ENCODE measurements at places on chromosomes 4 and X.

DNA sequence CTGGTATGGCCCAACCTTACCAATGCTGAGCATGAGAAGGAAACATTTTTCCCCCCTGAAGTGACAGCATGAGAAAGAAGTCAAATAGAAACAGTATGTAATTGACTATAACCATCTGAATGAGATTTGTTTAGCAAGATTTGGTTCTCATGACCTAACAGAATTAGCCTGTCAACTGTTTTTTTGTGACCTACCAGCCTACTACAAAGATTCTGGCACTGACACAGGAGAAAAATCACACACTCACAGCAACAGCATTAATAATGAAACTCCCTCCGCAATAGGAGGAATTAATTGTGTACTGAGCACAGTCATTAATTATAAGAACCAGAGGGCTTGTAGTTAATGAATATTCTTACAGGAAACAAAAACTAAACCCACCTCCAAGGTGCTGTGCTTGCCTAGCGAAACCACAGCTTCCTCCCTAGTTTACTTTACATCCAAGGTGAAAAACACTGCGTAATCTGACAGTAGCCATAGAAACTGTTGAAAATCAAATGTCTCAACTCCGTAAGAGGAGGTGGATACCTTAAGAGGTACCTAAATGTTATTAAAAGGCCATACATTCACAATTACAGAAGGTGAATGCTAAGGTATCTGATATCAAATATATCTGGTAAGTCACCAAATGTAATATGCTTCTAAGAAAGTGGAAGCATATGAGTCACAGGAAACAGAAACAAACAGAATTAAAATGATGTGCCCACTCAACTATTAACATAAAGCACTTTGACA lies 34.9 kb downstream of the MMRN1 start:
- H3K36me3 ChIP-seq: no peaks in the 10 kb centered on the region
- peaks cover 9% of the 10 kb centered on the region for H3K4me1 ChIP-seq
- peak overlapping the region; percentile 42 for H3K27ac ChIP-seq
- H3K27me3 ChIP-seq: no peaks in the 10 kb centered on the region
- peak overlapping the region; percentile 38 for H3K4me3 ChIP-seq

DNA sequence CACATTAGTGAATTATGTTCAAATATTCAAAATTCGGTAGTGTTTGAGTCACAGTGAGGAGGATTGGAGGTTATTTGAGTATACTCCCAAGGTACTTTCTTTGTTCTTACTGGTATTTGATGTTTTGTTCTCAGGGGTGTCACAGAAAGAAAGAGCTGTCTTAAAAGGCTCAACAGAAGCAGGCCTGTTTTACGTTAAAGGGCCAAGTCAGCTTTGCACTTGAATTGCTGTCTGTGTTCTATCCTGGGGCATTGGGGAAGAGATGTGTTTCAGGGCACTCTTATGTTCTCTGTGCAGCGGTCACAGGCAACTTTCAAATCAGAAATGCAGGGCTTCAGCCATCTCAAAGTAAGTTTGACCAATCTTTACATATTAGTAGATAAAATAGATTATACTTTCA lies 1113.1 kb upstream of the LCORL start:
- H3K4me1 ChIP-seq: peaks cover 18% of the 10 kb centered on the region
- H3K27ac ChIP-seq: no peak overlapping the region
- H3K4me3 ChIP-seq: no peak overlapping the region
- no peaks in the 10 kb centered on the region for H3K27me3 ChIP-seq
- no peaks in the 10 kb centered on the region for H3K36me3 ChIP-seq

GRCh38 chrX:130974323-130974722 lies 71.3 kb upstream of the ENOX2 start:
- no peaks in the 10 kb centered on the region for H3K36me3 ChIP-seq
- H3K4me1 ChIP-seq: no peaks in the 10 kb centered on the region
- no peak overlapping the region for H3K27ac ChIP-seq
- no peaks in the 10 kb centered on the region for H3K27me3 ChIP-seq
- DNase-seq: no peak
- no peak overlapping the region for H3K4me3 ChIP-seq

GRCh38 chr4:47349326-47349725 lies 114.2 kb downstream of the COMMD8 start:
- H3K4me3 ChIP-seq: no peak overlapping the region
- no peak for DNase-seq
- H3K4me1 ChIP-seq: no peaks in the 10 kb centered on the region
- no peak overlapping the region for H3K27ac ChIP-seq
- H3K36me3 ChIP-seq: no peaks in the 10 kb centered on the region

DNA sequence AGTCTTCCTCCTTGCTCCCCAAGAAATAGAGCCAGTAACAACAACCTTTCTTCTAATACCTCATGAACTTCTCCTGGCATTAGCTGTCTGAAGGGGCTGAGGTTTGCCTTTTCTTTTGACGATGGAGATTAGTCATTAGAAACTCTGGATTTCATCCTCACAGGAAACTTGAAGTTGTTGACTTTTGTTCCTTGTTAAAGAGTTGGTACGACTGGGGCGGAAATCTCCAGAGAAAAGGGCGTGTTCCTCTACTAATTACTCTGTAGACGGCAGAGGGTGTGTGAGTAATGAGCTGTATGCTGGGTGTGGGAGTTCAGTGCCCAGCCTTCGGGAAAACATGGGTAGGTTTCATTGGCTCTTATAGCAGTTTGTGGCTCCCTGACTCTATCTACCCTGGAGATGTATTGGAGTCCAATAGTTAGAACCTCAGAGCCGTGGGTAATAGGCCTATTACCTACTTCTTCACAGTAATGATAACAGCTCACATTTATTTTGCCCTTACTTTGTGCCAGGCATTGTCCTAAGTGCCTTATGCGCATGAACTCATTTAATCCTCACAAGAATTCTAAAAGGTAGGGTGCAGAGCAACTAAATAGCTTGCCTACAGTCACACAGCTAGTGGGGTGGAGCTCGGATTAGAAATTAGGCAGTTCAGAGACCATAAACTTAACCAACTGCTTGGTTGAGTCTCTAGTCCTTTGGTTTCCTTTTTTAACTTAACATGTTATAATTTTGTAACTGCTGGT lies 23.4 kb downstream of the TMEM164 start:
- no peak for DNase-seq
- H3K27ac ChIP-seq: no peak overlapping the region
- H3K4me1 ChIP-seq: no peaks in the 10 kb centered on the region
- H3K36me3 ChIP-seq: no peaks in the 10 kb centered on the region
- no peaks in the 10 kb centered on the region for H3K27me3 ChIP-seq

DNA sequence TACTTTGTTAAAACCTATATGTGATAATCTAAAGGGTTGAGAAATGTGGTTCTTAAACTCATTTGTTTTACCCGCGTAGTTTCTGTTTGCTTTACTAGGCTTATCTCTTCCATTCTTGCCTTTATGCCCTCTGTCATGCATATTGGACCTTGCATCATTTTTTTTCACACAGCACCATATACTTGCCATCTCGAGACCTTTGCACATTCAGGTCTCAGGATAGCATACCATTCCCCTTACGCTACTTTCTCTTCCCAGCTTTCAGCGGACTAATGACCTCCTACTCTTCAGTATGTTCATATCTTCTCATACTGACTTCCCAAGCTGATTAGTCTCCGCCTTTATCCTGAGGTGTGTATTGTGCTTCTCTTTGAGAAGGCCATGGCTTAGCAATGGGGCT lies 40.5 kb downstream of the USP38 start:
- H3K27ac ChIP-seq: no peak overlapping the region
- no peaks in the 10 kb centered on the region for H3K27me3 ChIP-seq

DNA sequence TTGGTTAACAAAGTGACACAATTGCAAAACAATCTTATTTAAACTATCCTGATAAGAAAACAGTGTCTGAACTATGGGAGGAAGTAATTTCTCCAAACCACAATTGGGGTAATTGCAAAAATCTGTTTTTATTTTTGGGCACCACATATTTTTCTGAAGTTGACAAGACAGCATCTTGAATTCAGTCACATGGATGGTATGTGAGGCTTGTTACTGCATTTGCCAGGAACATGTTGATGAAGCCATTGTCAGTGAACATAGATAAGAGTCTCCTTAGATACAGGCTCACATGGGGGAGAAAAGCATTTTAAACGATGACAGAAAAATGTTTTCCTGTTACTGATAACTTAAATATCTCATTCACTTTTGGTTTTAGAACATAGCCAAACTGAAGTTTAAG lies 5.5 kb upstream of the USP53 start:
- peaks cover 5% of the 10 kb centered on the region for H3K4me1 ChIP-seq
- H3K4me3 ChIP-seq: no peak overlapping the region
- H3K27me3 ChIP-seq: no peaks in the 10 kb centered on the region
- no peaks in the 10 kb centered on the region for H3K36me3 ChIP-seq
- no peak for DNase-seq

DNA sequence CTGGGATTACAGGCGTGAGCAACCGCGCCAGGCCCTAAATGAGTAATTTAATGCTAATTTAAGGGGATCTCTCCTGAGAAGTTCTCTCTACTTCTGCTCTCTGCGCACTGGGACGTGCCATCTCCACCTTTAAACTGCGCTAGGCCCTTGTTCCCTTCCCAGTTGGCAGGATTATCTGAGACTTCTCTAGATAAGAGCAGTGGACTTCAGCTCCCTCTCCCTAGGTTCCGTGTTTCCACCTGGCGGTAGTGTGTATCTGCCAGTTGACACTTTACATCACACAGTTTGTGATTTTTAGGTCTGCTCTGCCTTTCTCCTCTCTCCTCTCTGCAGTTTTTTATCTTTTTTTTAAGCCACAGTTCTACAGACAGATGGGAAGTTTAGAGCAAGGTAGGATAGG lies 40.2 kb downstream of the ARHGAP10 start:
- H3K27me3 ChIP-seq: no peaks in the 10 kb centered on the region
- no peaks in the 10 kb centered on the region for H3K36me3 ChIP-seq
- no peak overlapping the region for H3K27ac ChIP-seq
- no peak for DNase-seq

DNA sequence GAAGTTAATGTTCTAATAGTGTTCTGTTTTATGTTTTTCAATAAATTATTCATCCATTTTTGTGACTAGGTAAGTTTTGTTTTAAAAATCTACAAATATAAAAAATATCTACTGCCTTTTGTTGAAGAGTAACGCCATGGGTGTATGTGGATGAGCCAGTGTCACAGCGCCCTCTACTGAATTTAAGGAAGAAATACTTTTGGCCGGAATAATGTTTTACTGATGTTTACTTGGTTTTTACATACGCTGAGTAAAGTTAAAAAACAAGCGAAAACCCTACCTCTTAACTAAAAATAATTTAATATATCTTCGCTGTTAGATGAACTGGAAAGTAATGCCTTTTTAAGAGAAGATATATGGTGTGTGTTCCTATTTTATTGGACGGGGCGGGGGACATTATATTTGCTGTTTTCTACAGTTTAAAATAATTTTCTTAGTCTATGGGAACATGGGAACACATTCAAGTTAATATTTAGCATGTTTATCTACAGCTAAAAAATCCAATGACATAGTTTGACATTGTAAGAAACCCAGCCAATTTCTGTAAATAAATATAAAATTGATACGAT lies 86.1 kb downstream of the CPE start:
- H3K27ac ChIP-seq: no peak overlapping the region
- H3K36me3 ChIP-seq: no peaks in the 10 kb centered on the region
- peak; percentile 50 for DNase-seq
- H3K4me3 ChIP-seq: no peak overlapping the region
- no peaks in the 10 kb centered on the region for H3K4me1 ChIP-seq
- no peaks in the 10 kb centered on the region for H3K27me3 ChIP-seq

DNA sequence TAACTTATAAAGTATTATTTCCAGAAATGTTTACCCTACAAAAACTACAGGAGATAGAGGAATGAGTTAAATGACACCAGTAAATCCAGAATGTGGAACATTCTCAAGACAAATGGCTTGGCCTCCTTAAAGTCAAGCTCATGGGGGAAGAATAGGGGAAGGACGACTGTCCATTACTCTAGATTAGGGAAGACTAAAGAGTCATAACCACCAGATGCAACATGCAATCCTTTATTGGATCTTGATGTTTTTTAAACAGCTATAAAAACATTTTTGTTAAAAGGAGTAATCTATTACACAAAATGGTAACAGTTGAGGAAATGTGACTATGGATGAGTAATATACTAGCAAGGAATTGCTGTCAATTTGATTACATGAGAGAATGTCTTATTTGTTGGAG lies 11.1 kb downstream of the ACOT9 start:
- H3K27ac ChIP-seq: peak overlapping the region; percentile 92
- no peak overlapping the region for H3K4me3 ChIP-seq
- H3K4me1 ChIP-seq: peaks cover 11% of the 10 kb centered on the region
- DNase-seq: no peak
- H3K36me3 ChIP-seq: no peaks in the 10 kb centered on the region

DNA sequence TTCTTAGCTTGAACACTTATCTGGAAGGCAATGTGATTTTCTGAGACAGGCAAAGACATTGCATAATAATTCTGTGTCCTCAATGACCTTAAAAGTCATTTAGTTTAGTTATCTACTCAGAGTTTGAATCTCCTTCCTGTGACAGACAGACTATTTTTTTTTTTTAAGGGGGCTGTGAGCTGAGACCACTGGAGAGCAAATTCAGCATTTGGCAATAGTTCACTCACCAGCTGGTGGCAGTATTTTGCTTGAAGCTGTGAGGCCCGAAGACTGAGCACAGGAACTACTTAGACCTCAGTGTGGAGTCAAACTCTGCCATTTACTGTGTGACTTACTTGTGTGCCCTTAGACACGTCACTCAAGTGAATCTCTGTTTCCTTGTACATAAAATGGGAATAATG lies 22.9 kb upstream of the CPE start:
- no peak overlapping the region for H3K27ac ChIP-seq
- H3K36me3 ChIP-seq: no peaks in the 10 kb centered on the region
- no peaks in the 10 kb centered on the region for H3K4me1 ChIP-seq
- H3K4me3 ChIP-seq: no peak overlapping the region

GRCh38 chrX:112043997-112044396 lies 38.6 kb downstream of the TRPC5 start:
- H3K4me3 ChIP-seq: no peak overlapping the region
- H3K4me1 ChIP-seq: no peaks in the 10 kb centered on the region
- H3K36me3 ChIP-seq: no peaks in the 10 kb centered on the region
- no peak overlapping the region for H3K27ac ChIP-seq
- peak; percentile 50 for DNase-seq

DNA sequence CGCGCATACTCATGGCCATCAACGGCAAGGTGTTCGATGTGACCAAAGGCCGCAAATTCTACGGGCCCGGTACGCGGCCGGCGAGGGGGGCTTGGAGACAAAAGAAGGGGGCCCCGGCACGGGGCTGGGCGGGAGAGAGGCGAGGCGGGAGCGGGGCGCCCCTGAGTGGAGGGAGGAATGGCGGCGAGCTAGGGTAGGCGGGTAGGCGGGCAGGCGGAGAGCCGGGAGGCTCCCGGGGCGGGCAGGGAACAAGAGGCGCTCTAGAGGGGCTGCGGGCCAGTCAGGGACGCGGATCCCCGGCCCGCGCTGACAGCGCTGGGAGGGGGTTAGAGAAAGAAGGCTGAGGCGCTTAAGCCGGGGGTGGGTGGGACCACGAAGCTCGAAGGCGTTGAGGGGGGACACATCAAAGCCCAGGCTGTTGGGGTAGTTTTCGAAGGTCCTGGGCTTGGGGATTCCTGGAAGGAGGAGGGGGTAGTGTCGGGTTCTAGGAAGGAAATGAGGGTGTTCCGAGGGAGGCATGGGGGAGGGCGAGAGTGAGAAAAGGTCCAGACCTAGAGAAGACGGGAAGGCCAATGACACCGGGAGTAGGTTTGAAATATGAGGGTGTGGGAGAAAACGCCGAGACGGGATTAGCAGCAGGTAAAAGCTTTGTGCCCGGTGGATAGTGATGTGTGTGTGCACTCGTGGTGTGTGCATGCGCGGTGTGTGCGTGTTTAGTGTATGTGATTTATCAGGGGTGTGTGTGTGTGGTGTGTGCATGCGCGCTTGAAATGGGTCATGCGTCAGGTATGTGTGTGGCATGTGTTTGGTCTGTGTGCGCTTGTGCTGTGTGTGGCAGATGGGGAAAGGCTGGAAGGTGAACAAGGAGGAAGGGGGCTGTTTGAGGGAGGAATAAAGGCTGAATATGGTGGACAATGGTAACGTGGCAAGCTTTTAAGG lies 807 bp downstream of the PGRMC1 start:
- peak; percentile 28 for DNase-seq
- peak overlapping the region; percentile 43 for H3K27ac ChIP-seq
- no peaks in the 10 kb centered on the region for H3K36me3 ChIP-seq
- H3K4me1 ChIP-seq: no peaks in the 10 kb centered on the region

Measured in MM.1S (cell line).